Cardiac septum (tissue), 1 donor: ENCODE measurements at places on chromosomes 12 and 14.

GRCh38 chr12:128794661-128795529 is 28.9 kb downstream of the SLC15A4 start:
- DNase-seq = peak; percentile 49

DNA sequence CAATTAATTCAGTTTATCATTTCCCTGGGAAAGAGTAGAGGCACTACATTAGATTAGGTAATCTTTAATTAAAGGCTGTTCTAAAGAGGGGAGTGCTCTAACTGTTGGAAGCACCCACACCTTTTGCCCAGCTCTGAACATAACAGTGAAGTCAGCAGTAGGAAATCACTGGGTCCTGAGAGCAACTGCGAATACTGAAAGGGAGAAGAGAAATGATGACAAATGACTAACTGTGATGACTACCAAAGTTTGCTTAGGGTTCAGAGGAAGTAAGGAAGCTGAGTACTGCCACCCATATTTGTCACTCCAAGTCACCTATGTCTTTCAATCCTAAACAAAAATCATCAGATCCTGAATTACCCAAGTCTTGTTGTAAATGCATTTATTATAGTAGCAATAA is 140.6 kb downstream of the EPS8 start:
- DNase-seq = no peak

DNA sequence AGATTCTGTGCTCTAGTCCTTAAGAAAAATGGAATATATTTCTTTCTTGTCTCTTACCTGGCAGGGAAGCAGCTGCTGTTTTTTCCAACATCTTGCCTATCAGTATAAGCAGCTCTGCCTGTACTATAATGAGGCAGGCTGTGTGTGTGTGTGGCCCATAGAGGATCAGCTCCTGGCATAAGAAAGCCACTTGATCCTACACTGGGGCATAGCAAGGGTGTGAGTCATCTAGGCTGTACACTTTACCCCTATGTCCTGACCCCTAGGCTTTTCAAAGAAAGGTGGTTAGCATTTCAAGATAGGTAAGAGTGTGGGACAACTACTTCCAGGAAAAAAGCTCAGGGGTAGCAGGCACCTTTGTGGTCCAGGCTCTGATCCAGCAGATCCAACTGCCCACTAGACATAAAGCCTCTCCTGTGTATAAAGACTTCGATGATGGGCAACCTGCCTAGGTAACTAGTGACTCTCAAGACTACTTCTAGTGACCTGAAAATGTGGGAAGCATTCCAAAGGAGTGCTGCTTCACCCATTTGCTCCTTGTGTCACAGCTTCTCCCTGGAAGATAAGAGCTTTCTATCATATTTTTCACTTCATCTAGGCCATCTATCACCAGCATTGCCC is 4.9 kb upstream of the SENP1 start:
- DNase-seq = no peak

DNA sequence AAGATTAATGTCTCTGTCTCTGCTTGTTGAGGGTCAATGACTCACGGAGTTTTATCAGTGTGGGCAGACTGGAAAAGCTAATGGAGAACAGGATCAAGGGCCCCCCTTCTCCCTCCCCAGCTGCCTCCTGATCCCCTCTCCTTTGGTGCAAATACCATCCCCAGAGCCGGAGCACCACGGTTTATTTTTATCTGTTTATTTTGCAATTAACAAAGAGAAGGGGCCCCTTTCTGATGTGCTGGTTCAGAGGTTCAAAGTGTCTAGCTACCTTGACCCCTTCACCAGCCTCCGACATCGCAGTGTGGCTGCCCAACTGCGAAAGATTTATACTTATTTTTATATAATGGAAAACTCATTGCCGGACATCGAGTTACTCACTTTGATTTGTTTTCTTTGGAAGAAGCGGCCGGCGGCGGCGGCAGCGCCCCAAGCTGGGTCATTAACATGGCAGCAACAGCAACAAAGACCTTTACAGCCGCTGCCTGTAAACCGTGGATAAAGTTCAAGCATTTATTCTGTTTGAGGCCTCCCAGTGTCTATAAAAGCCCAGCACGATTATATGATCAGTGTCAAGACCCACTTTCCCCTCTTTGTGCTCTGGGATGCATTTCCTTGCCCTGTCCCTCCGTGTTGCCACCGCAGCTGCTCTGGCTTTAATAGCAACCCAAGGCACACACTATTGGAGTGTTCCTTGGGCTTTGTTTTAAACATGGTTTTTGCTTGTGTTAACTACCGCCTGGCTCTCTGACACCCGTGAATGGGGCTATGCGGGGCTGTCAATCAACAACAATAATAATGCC is 47.4 kb upstream of the PARP11 start:
- no peak for DNase-seq

DNA sequence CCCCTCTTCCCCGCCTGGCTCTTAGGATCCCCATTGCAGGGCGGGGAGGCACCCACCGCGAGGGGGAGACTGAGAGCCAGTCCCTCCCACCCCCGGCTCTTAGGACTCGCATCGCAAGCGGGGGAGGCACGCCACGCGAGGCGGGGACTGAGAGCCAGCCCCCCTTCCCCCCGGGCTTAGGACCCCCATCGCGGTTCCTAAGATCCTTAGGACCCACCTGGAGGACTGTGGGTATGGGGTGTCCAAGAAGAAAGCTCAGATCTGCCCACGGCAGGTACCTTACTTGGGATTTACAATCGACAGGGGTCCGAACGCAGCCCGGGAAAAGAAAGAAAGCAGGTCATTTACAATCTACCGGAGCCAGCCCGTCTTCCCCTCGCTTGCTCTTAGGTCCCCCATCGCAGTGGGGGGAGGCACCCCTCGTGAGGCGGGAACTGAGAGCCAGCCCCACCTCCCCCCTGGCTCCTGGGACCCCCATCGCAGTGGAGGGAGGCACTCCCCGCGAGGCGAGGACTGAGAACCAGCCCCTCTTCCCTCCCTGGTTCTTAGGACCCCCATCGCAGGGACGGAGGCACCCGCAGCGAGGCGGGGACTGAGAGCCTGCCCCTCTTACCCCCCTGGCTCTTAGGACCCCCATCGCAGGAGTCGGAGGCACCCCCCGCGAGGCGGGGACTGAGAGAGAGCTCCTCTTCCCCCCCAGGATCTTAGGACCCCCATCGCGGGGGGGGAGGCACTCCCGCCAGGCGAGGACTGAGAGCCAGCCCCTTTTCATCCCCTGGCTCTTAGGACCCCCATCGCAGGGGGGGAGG is 43.7 kb downstream of the DDX11 start:
- DNase-seq = no peak

GRCh38 chr12:109817627-109818231 is 15.5 kb downstream of the TRPV4 start:
- DNase-seq = no peak

DNA sequence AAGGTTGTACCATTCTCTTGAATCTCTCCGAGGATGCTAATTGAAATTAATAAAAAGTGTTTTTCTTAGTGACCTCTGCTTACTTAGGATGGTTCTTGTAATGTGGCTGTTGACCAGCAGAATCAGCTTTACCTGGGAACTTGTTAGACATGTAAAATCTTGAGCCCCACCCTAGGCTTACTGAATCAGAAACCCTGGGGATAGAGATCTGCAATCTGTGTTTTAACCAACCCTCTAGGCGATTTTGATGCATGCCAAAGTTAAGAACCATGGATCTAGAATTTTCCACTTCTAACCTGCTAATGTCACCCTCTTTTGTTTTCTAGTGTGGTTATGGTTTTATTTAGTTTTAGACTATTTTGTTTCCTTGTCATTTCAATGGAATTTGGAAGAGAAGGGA is 6.5 kb downstream of the NUBPL start:
- no peak for DNase-seq

DNA sequence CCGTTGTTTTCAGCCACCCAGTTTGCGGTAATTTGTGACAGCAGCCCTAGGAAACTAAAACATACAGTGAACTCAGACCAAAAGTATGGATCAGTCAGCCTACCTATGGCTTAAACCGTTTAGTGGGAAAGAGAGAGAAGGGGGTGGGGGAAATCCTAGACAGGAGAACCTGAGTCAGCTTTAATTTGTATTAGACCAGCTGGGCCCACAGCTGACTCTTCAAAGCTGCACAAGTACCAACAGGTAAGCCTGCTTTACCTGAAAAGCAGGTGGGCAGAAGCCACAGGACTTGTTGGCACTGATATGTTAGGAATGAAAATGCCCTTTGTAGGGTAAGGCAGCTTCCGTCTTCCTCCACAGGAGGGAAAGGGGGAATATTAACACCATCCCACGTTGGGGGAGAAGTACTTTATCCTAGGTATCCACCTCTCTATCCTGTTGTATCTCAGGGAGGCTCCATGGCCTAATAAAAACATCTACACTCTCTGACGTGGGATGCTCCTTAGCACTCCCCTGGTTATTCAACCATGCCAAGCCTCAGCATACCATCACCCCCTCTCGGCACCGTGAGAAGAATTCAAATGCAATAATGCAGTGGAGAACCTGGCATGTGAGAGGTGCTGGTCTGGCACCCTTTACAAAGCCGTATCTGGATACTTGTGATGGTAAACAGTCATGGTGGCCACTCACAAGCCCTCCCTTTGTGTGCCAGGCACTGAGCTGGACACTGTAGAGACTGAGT is 70.3 kb downstream of the STON2 start:
- DNase-seq = no peak

GRCh38 chr12:113208041-113208934 is 13.0 kb upstream of the TPCN1 start:
- no peak for DNase-seq

DNA sequence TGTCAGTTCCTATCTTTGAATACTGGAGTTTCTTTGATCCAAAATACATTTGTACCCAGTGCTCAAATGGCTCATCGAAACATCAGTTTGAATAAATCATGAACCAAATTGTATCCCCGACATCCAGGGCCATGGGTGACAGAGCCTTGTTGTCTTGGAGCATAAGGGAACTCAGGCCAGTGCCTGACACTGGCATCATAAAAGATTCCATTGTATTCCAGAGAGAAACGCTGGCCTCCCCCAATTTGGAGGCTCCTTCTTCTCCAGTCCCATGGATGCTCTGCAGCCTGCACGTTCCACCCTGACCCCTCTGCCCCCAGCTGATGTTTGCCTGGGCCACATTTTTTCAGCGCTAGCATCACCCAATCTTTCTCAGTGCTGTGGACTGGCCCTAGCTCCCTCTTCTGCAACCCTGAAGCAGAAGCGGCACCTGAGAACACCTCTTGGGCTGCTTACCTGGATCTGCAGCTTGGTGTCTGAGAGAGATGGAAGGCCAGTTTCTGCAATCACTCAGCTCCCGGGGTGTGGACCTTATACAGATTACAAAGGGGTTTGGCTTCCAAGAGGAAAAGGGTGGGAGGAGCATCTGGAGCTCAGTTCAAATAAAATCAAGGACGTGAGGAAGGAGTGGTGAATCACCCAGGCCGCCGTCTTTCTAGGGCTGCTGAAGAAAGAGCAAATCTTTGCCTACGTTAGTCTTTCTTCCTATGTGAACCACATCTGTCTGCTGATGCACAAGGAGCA is at the start of gene RNASE1:
Gene RNASE1 (minus strand): TSS at position 504 of the 744 bp plus-strand sequence. CDS start 776 bp downstream, outside the sequence.
- DNase-seq = no peak

- no peak for DNase-seq
Measured at GRCh38 chr12:21602774-21603173, 1.9 kb downstream of the GYS2 start.

- DNase-seq = no peak
Measured at GRCh38 chr12:62647586-62647985, 181.0 kb downstream of the MON2 start.
